ENCODE measurements at places on chromosomes 12 and 14. TPM values are rescaled to one million over a fixed set of nuclear protein-coding genes. Genes with fewer than 3 reads are reported as not detected.

- H3K27ac ChIP-seq: no peak overlapping the region
- H3K4me1 ChIP-seq: no peaks in the 10 kb centered on the region
- no peaks in the 10 kb centered on the region for H3K36me3 ChIP-seq
- no peak overlapping the region for H3K4me3 ChIP-seq
- H3K27me3 ChIP-seq: peaks cover 11% of the 10 kb centered on the region
- no peak for DNase-seq
Observed at GRCh38 chr12:21353487-21353886, 18.8 kb upstream of the SLCO1A2 start.

AHNAK2 gene
- not detected for total RNA-seq

DNA sequence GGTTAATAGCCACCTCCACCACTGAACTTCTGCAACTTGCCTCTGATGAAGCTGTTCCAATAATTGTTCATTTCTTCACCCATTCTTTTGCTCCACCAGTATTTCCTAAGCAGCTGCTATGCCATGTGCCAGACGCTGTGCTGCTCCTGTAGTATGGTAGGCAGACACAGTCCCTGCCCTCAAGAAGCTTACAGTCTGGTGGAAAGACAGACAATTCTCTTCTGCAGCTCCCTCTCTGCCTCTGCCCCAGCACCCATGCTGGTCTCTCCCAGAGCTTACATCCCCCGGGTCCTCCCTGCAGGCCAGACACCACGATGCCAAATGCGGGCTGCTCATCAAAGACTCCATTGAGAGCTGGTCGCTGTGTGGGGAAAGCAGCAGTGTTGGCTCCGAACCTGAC lies 111.6 kb upstream of the ESRRB start:
- no peak overlapping the region for H3K4me3 ChIP-seq
- H3K36me3 ChIP-seq: no peaks in the 10 kb centered on the region
- no peaks in the 10 kb centered on the region for H3K4me1 ChIP-seq
- DNase-seq: no peak
- no peak overlapping the region for H3K27ac ChIP-seq

PIP4K2C gene
- total RNA-seq: 22.2 TPM

- H3K4me1 ChIP-seq: peaks cover 17% of the 10 kb centered on the region
- peaks cover 8% of the 10 kb centered on the region for H3K36me3 ChIP-seq
- no peak for DNase-seq
- peak overlapping the region; percentile 32 for H3K27ac ChIP-seq
- peaks cover 90% of the 10 kb centered on the region for H3K27me3 ChIP-seq
- H3K4me3 ChIP-seq: peak overlapping the region; percentile 28
Observed at GRCh38 chr14:94770251-94770749, 387 bp upstream of the GSC start.

DNA sequence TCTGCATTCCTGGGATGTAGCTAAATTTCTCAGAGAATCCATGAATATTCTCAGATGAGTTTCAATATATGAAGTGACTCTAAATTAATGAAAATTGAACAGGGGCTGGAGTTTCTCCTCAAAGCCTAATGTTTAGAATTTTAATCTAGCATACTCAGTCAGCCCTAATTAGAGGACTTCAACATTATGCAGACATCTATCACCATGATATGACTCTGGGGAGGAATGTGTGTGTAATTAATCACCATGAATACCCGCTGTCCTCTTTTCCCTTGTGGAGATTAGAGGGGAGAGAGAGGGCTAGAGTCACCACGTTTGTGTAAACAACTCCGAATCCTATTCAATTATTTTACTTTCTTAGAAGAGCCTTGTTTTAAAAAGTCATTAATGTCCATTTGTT lies 698.6 kb upstream of the MDGA2 start:
- H3K4me3 ChIP-seq: no peak overlapping the region

VWF gene
- total RNA-seq: 0.02 TPM

DNA sequence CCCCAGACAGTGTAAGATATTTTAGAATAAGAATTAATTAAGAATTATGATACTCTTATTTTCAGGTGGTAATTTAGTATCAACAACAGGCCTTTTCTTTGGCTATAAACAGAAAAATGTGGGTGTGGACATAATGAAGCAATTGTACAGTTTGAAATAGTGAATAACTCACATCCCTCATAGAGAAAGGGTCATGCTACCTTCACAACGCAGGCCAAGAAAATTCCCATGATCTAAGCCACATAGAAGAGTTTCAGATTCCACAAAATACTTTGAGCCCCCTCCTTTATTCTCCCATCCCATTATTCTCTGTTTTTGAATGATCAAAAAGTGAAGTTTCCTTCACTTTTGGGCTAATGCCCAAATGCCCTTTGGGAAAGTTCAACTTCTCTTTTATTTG lies 23.5 kb upstream of the DHRS7 start:
- peaks cover 6% of the 10 kb centered on the region for H3K4me1 ChIP-seq
- no peak for DNase-seq
- no peaks in the 10 kb centered on the region for H3K36me3 ChIP-seq

GRCh38 chr14:48622980-48623379 lies 947.6 kb upstream of the MDGA2 start:
- no peak for DNase-seq
- no peaks in the 10 kb centered on the region for H3K27me3 ChIP-seq
- H3K4me1 ChIP-seq: no peaks in the 10 kb centered on the region
- H3K4me3 ChIP-seq: no peak overlapping the region

KERA gene
- not detected for total RNA-seq

- no peaks in the 10 kb centered on the region for H3K4me1 ChIP-seq
- no peak for DNase-seq
- H3K27me3 ChIP-seq: peaks cover 2% of the 10 kb centered on the region
- no peak overlapping the region for H3K27ac ChIP-seq
- H3K4me3 ChIP-seq: no peak overlapping the region
- H3K36me3 ChIP-seq: no peaks in the 10 kb centered on the region
Observed at GRCh38 chr12:113774526-113774925, 191.6 kb downstream of the RBM19 start.

DNA sequence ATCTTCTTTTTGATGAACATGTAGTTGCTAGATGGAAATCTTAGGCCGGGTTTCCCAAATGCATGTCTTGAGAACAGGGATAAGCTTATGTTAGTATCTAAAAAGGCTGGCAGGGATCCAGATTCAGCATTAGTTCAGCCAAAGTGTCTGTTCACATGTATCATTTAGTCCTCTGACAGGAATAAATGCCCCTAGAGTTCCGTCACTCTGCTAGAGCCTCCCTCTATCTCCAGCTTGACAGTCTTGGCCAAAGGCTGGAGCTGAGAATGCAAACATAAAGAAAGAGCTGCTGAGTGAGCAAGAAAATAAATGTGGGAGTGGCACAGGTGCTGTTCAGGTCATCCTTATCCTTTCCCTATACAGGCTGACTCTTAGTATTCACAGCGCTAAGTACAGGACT lies 13.8 kb upstream of the NELL2 start:
- H3K36me3 ChIP-seq: no peaks in the 10 kb centered on the region
- no peak for DNase-seq
- H3K27me3 ChIP-seq: no peaks in the 10 kb centered on the region
- no peaks in the 10 kb centered on the region for H3K4me1 ChIP-seq
- H3K27ac ChIP-seq: no peak overlapping the region
- H3K4me3 ChIP-seq: no peak overlapping the region

SSPN gene
- not detected for total RNA-seq

GPN3 gene
- 34.6 TPM for total RNA-seq

- H3K27me3 ChIP-seq: no peaks in the 10 kb centered on the region
- no peaks in the 10 kb centered on the region for H3K36me3 ChIP-seq
- peak overlapping the region; percentile 67 for H3K27ac ChIP-seq
- peaks cover 28% of the 10 kb centered on the region for H3K4me1 ChIP-seq
- peak overlapping the region; percentile 73 for H3K4me3 ChIP-seq
Observed at GRCh38 chr12:130838284-130838950, 633 bp downstream of the STX2 start.

NXPH4 gene
- 0.58 TPM for total RNA-seq

DNAH10 gene
- 0.05 TPM for total RNA-seq

DNA sequence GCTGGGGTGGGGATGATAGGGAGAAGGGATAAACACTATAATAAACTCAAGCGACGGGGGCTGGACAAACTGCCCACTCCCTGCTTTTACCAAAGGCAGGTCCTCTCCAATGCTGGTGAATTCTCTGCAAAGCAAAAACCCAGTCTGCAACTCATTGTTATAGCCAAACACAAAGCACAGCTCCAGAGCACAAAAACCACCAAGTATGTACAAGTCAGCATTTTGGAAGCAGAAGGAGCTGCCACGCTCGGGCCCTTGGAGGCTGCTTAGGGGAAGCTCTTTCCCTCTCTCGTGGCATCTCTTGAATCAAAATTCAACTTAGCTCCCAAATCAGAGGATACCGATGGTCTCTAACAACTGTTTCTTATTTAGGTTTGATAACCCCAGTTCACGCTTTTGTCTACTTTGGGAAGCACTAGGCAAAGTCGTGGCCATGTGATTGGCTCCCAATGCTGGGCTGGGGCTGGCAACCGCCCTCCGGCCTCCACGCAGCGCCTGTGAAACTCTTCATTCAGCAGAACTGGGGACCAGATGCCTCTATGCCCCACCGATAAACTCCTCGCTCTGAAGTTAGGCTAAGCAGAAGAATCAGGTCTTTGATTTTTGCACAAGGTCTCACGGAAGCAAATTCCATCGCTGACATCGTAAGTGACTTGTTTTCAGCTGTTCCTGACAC lies 158.5 kb upstream of the FOXN3 start:
- no peak overlapping the region for H3K4me3 ChIP-seq
- H3K27ac ChIP-seq: no peak overlapping the region
- H3K27me3 ChIP-seq: no peaks in the 10 kb centered on the region
- no peak for DNase-seq
- no peaks in the 10 kb centered on the region for H3K4me1 ChIP-seq

DNA sequence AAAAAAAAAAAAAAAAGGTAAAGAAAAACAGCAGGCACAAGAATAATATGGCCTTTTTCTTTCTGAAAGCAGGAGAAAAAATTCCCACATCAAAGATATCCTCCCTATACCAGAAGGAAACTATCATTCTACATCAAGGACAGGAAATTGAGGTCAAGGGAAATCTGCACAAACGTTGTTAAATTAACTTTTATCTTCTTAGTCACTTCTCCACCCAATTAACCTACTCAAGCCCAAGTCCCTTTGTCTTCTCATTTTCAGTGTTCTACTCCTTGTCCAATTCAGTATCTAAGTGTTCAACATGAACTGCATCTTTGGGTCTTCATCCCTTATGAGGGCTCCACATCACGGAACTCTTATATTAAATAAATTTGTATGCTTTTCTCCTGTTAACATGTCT lies 15.7 kb downstream of the NDUFA12 start:
- no peak overlapping the region for H3K27ac ChIP-seq
- DNase-seq: no peak
- H3K4me1 ChIP-seq: peaks cover 25% of the 10 kb centered on the region
- H3K4me3 ChIP-seq: no peak overlapping the region
- peaks cover 35% of the 10 kb centered on the region for H3K36me3 ChIP-seq

GRCh38 chr14:89957791-89958190 lies 2.1 kb downstream of the TDP1 start:
- no peak for DNase-seq
- H3K27me3 ChIP-seq: no peaks in the 10 kb centered on the region
- H3K4me3 ChIP-seq: no peak overlapping the region
- peaks cover 66% of the 10 kb centered on the region for H3K4me1 ChIP-seq
- H3K36me3 ChIP-seq: peaks cover 48% of the 10 kb centered on the region

DNA sequence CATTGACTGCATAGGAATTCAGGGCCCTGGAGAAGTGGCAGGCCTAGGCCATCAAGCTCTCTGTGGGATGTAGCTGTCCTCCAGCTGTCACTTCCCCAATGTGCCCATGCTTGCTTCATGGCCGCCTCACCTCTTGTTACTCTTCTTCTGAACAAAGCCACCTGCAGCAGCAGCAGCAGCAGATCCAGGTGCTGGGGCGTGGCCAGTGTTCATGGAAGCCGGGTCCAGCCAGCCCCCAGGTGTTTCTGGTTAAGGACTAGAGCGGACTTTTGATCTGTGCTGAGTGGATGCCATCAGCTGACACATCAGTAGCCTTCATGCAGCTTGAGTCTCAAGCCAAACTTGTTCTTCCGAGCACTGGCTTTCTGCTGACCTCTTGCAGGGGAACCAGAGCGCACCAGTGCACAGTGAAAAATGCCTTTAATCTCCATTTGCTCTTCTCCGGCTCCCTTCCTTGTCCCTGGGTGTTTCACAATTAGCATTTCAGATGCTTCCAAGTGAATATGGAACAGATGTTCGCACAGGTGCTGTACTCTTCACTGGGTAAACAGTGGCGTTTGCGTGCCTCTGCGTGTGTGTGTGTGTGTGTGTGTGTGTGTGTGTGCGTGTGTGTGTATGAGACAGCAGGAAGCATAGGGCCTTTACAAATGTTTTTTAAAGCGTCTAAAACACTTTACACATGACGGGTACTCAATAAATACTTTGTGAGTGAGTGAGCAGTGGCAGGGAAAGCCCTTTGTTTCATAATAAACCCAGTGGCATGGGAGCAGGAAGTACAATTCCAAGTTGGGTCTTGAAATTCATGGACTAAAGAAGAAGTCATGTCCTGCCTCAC lies 20.1 kb downstream of the TPCN1 start:
- H3K4me3 ChIP-seq: no peak overlapping the region
- H3K4me1 ChIP-seq: no peaks in the 10 kb centered on the region

PDE3A gene
- total RNA-seq: not detected

GRCh38 chr12:111505601-111506036 lies 93.5 kb downstream of the ATXN2 start:
- H3K27me3 ChIP-seq: no peaks in the 10 kb centered on the region
- H3K4me3 ChIP-seq: no peak overlapping the region
- H3K36me3 ChIP-seq: peaks cover 34% of the 10 kb centered on the region
- DNase-seq: peak; percentile 42
- H3K4me1 ChIP-seq: peaks cover 16% of the 10 kb centered on the region
- peak overlapping the region; percentile 61 for H3K27ac ChIP-seq

GRCh38 chr12:3685830-3686229 lies 67.1 kb downstream of the CRACR2A start:
- H3K27ac ChIP-seq: no peak overlapping the region
- H3K36me3 ChIP-seq: peaks cover 29% of the 10 kb centered on the region
- H3K4me3 ChIP-seq: no peak overlapping the region
- DNase-seq: no peak

- H3K27ac ChIP-seq: no peak overlapping the region
- no peak overlapping the region for H3K4me3 ChIP-seq
- no peak for DNase-seq
- H3K4me1 ChIP-seq: no peaks in the 10 kb centered on the region
- no peaks in the 10 kb centered on the region for H3K27me3 ChIP-seq
Observed at GRCh38 chr12:38744041-38744440, 161.3 kb downstream of the CPNE8 start.

DNA sequence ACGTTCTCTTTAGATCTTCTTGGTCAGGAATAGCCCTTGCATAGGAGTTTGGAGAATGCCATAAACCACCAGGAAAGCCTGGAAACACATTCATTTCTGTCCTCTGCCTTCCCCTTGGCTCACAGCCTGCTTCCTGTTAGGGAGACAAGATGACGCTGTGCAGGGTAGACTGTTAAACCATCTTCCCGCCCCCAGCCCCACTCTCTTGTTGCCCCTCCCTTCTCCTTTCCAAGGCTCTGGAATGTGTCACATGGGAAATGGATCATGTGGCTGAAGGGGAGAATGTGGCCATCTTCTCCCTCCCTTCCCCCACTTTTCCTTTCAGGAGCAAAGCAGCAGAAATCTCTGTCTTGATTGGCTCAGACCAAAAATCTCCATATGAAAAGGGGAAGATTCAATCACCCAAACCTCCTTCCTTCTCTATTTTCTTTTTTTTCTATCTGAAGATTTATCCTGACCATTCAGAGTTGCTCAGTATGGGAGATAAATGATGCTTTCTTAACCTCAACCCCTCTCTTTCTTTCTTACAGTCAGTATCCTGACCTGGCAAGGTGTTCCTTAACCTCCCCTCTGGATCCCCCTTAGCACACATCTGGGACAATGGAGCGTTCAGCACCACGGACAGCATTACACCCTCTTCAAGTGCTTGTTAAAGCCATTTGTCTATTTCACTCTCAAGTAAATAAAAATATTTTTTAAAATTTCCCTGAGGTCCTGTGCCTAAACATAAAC lies 11.4 kb downstream of the GPR19 start:
- peak; percentile 54 for DNase-seq
- no peaks in the 10 kb centered on the region for H3K27me3 ChIP-seq
- H3K27ac ChIP-seq: no peak overlapping the region
- H3K4me1 ChIP-seq: no peaks in the 10 kb centered on the region
- H3K4me3 ChIP-seq: no peak overlapping the region
- peaks cover 20% of the 10 kb centered on the region for H3K36me3 ChIP-seq

GRIP1 gene
- total RNA-seq: 0.61 TPM

Data from activated CD8-positive, alpha-beta memory T cell treated with anti-CD3 and anti-CD28 coated beads, Interleukin-2, amount 10 ng/mL, durations not matched to agents 7 days and 5 days (primary cell).